HuH-7.5 (cell line): ENCODE measurements at places on chromosomes 3 and 15.
A peak's percentile ranks its signal among the peaks of the same experiment; 100 is the strongest.

GRCh38 chr15:39624806-39625205 lies 43.9 kb downstream of the THBS1 start:
- no peak for DNase-seq

DNA sequence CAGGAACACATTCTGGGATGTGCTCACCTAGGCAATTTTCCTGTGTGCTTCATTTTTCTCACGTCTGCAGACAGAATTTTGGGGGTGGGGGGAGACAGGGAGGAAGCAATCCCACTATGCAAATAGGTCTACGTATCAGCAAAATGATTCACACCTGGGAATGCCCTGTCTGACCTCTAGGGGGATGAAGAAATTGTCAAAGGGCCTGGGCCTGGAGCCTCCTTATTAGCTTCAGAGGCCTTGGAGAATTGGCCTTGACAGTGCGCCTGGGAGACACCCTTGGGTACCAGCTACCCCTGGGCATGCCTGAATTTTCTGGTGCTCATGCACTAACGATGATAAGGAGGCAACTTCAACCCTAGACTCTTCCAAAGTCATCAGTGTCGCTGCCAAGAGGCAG lies 207.5 kb downstream of the CADPS start:
- DNase-seq = no peak

DNA sequence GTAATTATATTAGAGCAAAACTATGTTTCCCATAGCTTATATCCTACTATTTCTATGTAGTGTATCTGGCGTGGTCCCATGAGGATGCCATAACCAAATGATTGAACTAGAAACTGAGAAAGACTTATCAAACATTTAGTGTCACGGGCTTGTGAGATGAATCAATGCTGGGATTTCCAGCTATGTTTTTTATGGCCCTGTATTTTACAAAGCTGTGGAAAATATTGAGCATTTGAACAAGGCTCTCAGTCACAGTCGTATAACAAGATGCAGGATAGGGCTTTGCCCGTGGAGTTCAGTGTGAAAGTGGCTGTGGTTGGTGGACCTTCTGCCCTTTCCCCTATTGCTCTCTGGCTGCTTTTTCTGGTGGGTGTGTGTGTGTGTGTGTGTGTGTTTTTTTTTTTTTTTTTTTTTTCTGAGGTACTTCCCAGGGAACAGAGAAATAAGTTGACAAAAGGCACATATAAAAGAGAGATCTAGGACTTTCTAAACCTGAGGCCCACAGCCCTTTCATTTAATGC lies 60.7 kb downstream of the CACNA1D start:
- no peak for DNase-seq

- no peak for DNase-seq
Observed at GRCh38 chr15:70416829-70417228, 319.1 kb upstream of the TLE3 start.

GRCh38 chr15:70376929-70377691 lies 279.4 kb upstream of the TLE3 start:
- peak; percentile 60 for DNase-seq

DNA sequence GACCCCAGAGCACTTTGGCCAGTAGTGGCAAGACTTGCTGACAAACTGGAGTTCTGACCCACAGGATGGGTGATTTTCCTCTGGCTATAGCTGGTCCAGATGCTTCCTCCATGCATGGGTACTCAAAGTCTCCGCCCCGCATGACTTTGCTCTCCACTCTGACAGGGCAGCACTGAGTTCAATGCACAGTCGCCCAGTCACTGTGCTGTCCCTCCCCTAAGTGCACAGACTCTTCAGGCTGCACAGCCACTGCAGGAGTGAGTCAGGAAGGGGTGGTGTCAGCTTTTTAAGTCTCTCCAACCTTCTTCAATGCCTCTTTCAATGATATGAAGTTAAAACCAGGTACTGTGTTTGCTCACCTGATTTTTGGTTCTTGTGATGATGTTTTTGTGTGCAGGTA lies 17.8 kb downstream of the TEX9 start:
- no peak for DNase-seq

DNA sequence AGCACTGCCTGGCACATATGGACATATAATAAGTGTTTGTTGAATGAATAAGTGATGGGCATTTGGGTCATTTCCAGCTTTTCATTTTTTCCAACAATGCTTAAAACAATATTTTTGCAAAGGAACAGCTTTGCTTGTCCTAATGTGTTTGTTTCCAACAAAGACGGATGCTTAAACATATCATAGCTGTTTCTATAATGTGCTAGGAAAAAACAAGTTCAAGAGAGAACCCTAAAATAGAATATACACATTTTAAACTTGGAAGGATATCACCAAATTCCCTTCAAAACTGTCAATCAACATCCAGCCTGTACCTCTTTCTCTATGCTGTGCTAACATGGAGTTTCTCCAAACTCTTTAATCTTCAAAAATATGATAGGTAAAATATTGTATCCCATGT lies 224.5 kb upstream of the WNT5A start:
- no peak for DNase-seq

DNA sequence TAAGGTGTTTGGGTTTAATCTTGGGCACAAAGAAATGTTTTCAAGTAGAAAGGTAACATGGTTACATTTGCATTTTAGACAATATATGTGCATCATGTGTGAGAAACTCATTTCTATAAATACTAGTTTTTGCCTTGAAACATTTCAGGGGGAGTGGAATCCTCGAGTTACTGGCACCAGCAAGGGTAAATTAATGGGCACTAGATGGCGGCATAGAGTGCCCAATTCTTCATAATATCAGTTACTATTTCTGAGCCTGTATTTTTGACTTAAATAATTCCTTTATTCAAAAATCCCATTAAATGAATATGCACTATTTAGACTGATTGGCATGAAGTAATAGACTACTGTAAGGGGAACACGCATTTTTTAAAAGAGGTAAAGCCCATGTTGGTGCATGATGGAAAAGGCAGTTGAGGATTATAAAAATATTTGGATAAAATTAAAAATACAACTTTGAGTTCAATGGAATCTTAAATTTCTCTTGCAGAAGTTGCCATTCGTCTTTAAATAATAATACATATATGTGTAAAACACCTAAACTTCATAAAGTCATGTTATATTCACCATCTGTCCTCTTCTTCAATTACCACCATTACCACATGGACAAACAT lies 106.3 kb downstream of the ZBTB20 start:
- DNase-seq = peak; percentile 11

- DNase-seq = no peak
Observed at GRCh38 chr15:93017526-93017925, 71.5 kb downstream of the RGMA start.
